ENCODE measurements at places on chromosomes 16 and 17. TPM values are rescaled to one million over a fixed set of nuclear protein-coding genes. Genes with fewer than 3 reads are reported as not detected.

DNA sequence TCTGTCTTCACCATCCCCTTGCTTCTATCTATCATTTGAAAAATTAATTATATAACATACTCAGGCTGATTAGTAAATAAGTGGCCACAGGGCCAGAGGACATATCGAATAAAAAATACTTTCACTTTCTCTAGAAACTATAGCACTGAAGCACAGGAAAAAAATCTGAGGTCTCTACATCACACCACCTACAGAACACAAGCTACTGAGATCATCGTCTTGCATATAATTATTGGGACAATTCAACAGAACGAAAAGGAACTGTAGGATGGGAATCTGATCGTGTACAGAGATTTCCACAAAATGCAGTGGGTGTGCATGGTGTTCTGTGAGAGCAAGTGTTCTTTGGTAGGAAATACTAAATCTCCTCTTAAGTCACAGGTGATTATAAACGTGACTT is 289.6 kb upstream of the ERCC4 start:
- no peak overlapping the region for H3K27ac ChIP-seq
- DNase-seq: no peak
- no peak overlapping the region for H3K4me3 ChIP-seq
- H3K4me1 ChIP-seq: no peaks in the 10 kb centered on the region

GRCh38 chr16:86018487-86018886 is 119.5 kb downstream of the IRF8 start:
- no peak overlapping the region for H3K4me3 ChIP-seq
- peaks cover 2% of the 10 kb centered on the region for H3K27me3 ChIP-seq
- DNase-seq: peak; percentile 42

- no peak overlapping the region for H3K4me3 ChIP-seq
- no peak overlapping the region for H3K27ac ChIP-seq
- H3K36me3 ChIP-seq: no peaks in the 10 kb centered on the region
These were observed 8.4 kb upstream of the MEOX1 start for GRCh38 chr17:43669971-43670644.

- DNase-seq: no peak
- no peak overlapping the region for H3K27ac ChIP-seq
- H3K27me3 ChIP-seq: peaks cover 2% of the 10 kb centered on the region
These were observed 81.3 kb downstream of the SDK2 start for GRCh38 chr17:73562896-73563295.

DNA sequence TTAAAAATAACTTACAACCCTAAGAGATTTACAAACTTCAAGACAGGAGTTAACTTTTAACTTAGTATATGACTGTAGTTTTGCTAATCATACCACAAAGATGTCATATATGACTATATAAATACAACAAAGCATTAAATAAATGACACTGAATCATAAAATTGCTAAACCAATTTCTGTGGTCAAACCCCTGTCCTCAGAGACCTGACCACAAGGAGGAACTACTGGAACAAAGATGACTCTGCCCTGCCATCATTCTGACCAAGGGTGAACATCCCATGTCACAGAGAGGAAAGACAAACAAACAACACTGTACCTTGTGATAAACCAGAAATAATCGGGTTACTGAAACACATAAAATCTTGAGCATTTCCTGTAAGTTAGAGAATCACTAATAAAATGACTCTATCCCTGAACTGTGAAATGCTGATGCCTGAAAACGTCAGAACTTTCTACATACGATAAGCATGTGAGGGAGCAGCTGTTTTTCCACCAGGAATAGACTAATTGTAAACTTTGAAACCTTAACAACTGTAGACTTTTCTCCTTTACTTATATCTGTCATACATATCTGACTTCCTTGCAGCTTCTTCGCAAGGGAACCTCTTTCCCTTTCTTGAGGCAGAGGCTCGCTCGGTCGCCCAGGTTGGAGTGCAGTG is 47.9 kb downstream of the WDR59 start:
- H3K36me3 ChIP-seq: peaks cover 14% of the 10 kb centered on the region
- no peaks in the 10 kb centered on the region for H3K4me1 ChIP-seq
- no peak for DNase-seq

DNA sequence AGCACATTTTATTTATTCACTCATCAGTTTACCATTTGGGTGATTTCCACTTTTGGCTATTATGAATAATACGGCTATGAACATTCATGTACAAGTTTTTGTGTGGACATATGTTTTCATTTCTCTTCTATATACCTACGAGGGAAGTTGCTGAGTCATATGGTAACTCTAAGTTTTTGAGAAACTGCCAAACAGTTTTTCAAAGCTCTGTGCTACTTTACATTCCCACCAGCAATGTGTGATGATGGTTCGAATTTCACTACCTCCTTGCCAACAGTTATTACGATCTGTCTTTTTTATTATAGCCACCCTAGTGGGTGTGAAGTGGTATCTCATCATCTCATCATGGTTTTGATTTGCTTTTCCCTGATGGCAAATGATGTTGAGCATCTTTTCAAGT is 63.7 kb upstream of the MRTFB start:
- H3K4me3 ChIP-seq: no peak overlapping the region
- peaks cover 7% of the 10 kb centered on the region for H3K4me1 ChIP-seq
- no peaks in the 10 kb centered on the region for H3K36me3 ChIP-seq
- H3K27me3 ChIP-seq: no peaks in the 10 kb centered on the region
- DNase-seq: no peak
- H3K27ac ChIP-seq: no peak overlapping the region

DNA sequence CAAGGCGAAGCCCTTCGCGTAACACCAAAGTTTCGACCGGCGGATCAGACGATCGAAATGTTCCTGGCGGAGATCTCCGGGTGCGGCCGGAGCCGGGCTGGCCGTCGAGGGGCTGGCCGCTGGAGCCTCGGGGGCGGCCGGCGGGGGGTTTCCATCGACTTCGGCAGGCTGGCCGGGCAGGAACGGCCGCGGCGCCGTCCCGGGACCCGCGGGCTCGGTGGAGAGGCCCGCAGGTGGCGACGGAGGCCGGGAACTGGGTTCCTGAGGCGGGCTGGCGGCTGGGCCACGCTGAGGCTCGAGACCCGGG is 1.1 kb downstream of the EPOP start:
- H3K36me3 ChIP-seq: no peaks in the 10 kb centered on the region
- H3K4me1 ChIP-seq: peaks cover 20% of the 10 kb centered on the region
- peaks cover 50% of the 10 kb centered on the region for H3K27me3 ChIP-seq
- no peak for DNase-seq

DNA sequence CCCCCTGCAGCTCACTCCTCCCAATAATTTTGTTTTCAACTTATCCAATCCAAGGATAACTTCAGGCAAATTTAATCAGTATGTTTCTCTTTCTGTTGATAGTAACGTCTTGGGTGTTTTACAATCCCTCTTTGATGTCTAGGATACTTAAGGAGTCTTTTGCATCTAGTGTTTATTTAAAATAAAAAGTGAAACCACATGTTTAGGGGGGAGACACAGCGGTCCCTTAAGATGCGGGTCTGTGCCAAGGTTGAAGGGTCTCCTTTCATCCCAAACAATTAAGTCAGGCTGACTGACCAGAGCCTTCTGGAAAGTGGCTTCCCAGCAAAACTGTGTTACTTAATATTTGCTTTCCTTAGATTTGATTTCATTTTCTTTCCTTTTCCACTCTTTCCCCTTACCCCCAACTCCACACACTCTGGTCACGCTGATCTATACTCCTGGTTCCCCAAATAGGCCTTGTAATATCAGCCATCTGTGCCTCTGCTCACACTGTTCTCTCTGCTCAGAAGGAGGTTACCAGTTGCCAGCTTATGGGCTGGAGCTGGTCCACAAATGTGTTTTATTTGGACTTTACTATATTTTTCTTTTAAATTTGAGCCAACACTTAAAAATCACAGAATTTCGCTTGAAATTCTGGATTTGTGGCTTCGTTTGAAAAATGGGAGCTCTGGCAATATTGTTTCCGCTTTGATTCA is 11.2 kb downstream of the ANKS4B start:
- H3K36me3 ChIP-seq: no peaks in the 10 kb centered on the region
- H3K4me1 ChIP-seq: no peaks in the 10 kb centered on the region
- H3K4me3 ChIP-seq: no peak overlapping the region
- H3K27ac ChIP-seq: no peak overlapping the region

GRCh38 chr17:21194703-21195102 is 19.3 kb downstream of the TMEM11 start:
- H3K4me3 ChIP-seq: no peak overlapping the region
- H3K27me3 ChIP-seq: no peaks in the 10 kb centered on the region
- no peak overlapping the region for H3K27ac ChIP-seq
- H3K36me3 ChIP-seq: peaks cover 40% of the 10 kb centered on the region

- no peak overlapping the region for H3K27ac ChIP-seq
- H3K4me1 ChIP-seq: peaks cover 22% of the 10 kb centered on the region
- H3K36me3 ChIP-seq: peaks cover 83% of the 10 kb centered on the region
- peak; percentile 3 for DNase-seq
- H3K27me3 ChIP-seq: no peaks in the 10 kb centered on the region
These were observed 23.7 kb downstream of the TSPOAP1 start for GRCh38 chr17:58304750-58305486.

GRCh38 chr16:750485-750884 is 9.7 kb upstream of the CIAO3 start:
- no peak for DNase-seq
- H3K4me3 ChIP-seq: no peak overlapping the region
- no peak overlapping the region for H3K27ac ChIP-seq
- no peaks in the 10 kb centered on the region for H3K36me3 ChIP-seq
- H3K4me1 ChIP-seq: no peaks in the 10 kb centered on the region

DNA sequence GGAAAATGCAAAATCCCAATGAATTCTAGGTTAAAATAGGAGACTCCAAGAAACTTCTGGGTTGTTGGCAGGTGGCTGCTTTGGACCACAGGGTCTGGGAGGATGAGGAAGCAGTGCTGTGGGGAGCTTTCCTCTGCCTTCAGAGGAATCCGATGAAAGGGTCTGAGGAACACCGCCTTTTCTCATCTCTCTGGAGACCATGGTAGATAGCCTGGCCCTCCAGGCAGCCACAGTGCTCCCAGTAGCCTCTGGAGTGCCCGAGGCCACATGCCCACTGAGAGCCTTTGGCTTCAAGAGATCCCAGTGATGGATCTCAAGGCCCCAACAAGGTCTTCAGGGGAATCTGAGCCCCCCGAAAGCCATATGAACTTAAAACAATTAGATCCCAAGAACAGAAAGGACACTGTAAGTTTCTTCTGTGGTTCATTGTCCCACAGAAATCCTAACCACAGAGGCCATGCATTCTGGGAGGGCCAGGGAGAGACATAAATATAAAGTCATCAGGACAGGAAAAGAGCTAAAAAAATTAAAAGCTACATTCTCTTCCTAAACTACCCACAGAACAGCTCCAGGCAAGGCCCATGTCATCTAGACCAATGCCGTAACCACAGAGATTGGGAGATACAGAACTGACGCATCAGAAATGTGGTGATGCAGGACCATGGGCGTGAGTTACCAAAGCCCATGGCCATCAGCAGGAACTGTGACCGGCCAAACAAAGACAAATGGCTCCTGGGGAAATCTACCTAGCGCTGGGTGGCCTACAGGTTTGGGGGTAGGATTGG is 24.3 kb downstream of the TK2 start:
- H3K4me1 ChIP-seq: peaks cover 68% of the 10 kb centered on the region
- no peaks in the 10 kb centered on the region for H3K27me3 ChIP-seq
- H3K36me3 ChIP-seq: peaks cover 3% of the 10 kb centered on the region
- no peak overlapping the region for H3K4me3 ChIP-seq

- no peak for DNase-seq
- no peaks in the 10 kb centered on the region for H3K27me3 ChIP-seq
- peaks cover 92% of the 10 kb centered on the region for H3K36me3 ChIP-seq
- no peak overlapping the region for H3K27ac ChIP-seq
- no peak overlapping the region for H3K4me3 ChIP-seq
These were observed 70.3 kb downstream of the SEC14L1 start for GRCh38 chr17:77210946-77211541.

GRCh38 chr17:298791-299450 is 53.7 kb downstream of the RPH3AL start:
- DNase-seq: no peak
- no peaks in the 10 kb centered on the region for H3K36me3 ChIP-seq
- H3K27me3 ChIP-seq: peaks cover 3% of the 10 kb centered on the region
- no peak overlapping the region for H3K27ac ChIP-seq
- H3K4me3 ChIP-seq: no peak overlapping the region

The CBX2 gene
- total RNA-seq: 0.18 TPM

The MT1A gene
- not detected for total RNA-seq

The EPOP gene
- 0.66 TPM for total RNA-seq

The PABPN1L gene
- 0.43 TPM for total RNA-seq

The ZG16B gene
- total RNA-seq: 0.78 TPM

The NPIPA8 gene
- not detected for total RNA-seq

The P2RX1 gene
- total RNA-seq: 15.3 TPM

The ABCA9 gene
- total RNA-seq: 0.63 TPM

The ARHGAP44 gene
- total RNA-seq: not detected

The PLK1 gene
- total RNA-seq: 0.66 TPM

The RGS11 gene
- not detected for total RNA-seq

The SSTR5 gene
- not detected for total RNA-seq

All from natural killer cell (primary cell).